ENCODE measurements at places on chromosomes 7 and 10. TPM values are rescaled to one million over a fixed set of nuclear protein-coding genes. Genes with fewer than 3 reads are reported as not detected.

- H3K36me3 ChIP-seq = no peaks in the 10 kb centered on the region
- no peak for DNase-seq
- H3K4me3 ChIP-seq = no peak overlapping the region
Observed at GRCh38 chr10:79185067-79185774, 116.5 kb downstream of the ZMIZ1 start.

DNA sequence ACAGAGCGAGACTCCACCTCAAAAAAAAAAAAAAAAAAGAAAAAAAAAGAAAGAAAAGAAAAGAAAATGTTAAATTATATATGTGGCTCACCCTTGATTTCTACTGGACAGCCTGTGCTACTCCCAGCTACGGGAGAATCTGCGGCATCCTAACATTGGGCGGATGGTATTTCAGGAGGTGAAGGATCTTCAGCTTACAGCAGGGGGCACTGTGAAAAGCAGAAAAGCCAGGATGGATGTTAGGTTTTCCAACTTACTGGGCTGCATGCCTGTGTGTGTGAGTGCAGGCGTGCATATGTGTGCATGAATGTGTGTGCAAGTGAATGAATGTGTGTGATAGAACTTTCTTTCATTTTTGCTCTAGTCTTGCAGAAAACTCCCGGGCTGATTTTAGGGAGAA lies 1066.5 kb downstream of the TYW1 start:
- H3K4me3 ChIP-seq = no peak overlapping the region
- H3K4me1 ChIP-seq = no peaks in the 10 kb centered on the region
- no peaks in the 10 kb centered on the region for H3K27me3 ChIP-seq
- H3K36me3 ChIP-seq = no peaks in the 10 kb centered on the region

DNA sequence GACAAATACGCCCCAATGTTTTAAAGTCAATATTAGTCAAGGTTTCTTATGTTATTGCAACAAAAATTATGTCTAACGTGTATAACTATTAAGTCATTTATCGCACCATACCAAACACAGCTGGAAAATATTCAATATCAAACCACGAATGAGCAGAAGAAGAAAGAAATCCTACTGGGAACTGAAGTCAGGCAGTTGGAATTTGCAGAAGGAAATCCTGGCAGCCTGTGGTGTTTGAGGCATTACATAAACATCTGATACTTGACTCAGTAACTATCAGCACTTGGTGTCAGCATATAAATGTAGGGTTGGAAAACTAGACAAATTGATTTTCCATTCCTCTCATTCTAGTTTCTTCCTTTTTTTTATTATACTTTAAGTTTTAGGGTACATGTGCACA lies 83.4 kb upstream of the NUPR2 start:
- H3K36me3 ChIP-seq = no peaks in the 10 kb centered on the region
- H3K4me1 ChIP-seq = no peaks in the 10 kb centered on the region
- DNase-seq = no peak

DNA sequence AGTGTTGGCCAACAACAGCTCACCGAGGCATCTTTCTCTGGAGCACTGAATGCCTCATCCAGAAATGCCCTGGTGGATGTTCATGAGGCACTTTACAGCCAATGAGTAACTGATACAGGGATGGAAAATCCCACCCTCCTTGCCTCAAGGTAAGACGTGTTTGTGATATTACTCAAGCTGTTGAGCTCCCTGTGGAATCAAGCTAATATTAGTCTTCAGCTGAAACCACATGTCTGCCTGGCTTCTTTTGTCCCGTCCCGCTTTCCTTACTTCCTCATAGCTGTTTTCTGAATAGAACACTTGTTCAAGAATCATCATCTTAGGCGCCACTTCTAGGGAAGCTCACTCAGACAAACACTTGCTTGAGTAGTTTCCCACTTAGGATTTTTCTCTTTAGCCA lies 422.4 kb downstream of the INHBA start:
- no peak overlapping the region for H3K4me3 ChIP-seq
- no peak for DNase-seq
- no peaks in the 10 kb centered on the region for H3K36me3 ChIP-seq
- no peaks in the 10 kb centered on the region for H3K27me3 ChIP-seq

C10orf143 gene
- total RNA-seq = 10.1 TPM

DNA sequence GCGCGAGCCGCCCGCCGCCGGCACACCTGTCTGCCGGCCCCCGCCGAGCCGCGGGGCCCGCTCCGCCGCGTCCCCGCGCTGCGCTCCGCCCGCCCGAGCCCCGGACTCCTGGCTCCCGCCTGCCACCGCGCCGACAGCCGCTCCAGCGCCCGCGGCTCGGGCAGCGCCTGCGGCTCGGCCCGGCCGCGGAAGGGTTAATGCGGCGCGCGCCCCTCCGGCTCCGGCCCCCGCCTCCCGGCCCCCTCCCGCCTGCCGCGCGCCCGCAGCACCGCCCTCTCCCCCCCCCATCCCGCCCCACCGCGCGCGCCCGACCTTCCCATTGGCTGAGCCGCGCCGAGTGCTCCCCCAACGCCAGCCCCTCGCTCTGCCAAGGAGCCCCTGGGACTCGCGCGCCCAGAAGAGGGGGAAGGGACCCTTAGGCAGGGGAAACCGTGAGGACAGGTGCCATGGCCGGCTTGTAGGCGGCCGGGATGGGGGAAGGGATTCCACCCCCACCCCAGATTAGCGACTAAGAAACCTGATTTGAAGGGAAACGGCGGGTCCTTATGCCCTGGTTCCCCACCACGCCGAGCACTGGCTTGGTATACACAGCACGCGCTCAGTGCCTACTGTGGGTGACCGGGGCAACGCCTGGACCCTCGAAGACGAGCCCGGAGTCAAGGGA lies at the start of gene KCNH2:
KCNH2 (minus strand) TSS at position 196 of the 664 bp plus-strand sequence. CDS start 408 bp downstream, outside the sequence.
- peaks cover 49% of the 10 kb centered on the region for H3K27me3 ChIP-seq
- H3K4me3 ChIP-seq = peak within 1 kb of the TSS; percentile 74
- H3K36me3 ChIP-seq = no peaks in the 10 kb centered on the region
- no peak within 1 kb of the TSS for H3K27ac ChIP-seq

ENTPD7 gene
- total RNA-seq = 6.2 TPM

LRRC18 gene
- total RNA-seq = not detected

GPR141 gene
- total RNA-seq = not detected

GRCh38 chr7:1679326-1679965 lies 9.4 kb downstream of the ELFN1 start:
- H3K36me3 ChIP-seq = peaks cover 5% of the 10 kb centered on the region
- DNase-seq = no peak
- no peak overlapping the region for H3K27ac ChIP-seq
- H3K27me3 ChIP-seq = peaks cover 21% of the 10 kb centered on the region

COL26A1 gene
- total RNA-seq = not detected

COL17A1 gene
- not detected for total RNA-seq

- no peak for DNase-seq
- H3K27me3 ChIP-seq = no peaks in the 10 kb centered on the region
Observed at GRCh38 chr10:67783606-67784294, 54.2 kb downstream of the DNAJC12 start.

- peaks cover 4% of the 10 kb centered on the region for H3K36me3 ChIP-seq
- H3K4me1 ChIP-seq = peaks cover 15% of the 10 kb centered on the region
- no peak overlapping the region for H3K27ac ChIP-seq
- no peak for DNase-seq
- no peak overlapping the region for H3K4me3 ChIP-seq
Observed at GRCh38 chr7:69932034-69932628, 333.9 kb downstream of the AUTS2 start.

DNA sequence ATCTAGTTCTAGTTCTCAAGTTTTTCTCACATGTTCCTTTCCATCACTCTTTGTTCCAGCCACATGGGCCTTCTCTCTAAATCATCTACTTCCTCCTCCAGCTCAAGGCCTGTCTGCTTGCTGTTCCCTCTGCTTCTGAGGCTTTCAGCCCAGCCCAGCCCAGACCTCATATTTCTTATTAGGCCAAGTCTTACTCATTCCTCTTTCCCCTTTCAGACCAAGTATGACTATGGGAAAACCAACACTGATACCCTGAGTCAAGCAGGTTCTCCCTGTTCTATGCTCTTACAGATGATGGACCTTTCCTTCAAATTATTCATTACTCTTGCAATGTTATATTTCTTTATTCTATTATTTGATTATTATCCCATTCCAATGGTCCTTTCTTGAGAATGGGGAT lies 80.3 kb upstream of the SEM1 start:
- no peaks in the 10 kb centered on the region for H3K4me1 ChIP-seq
- no peak overlapping the region for H3K4me3 ChIP-seq
- H3K36me3 ChIP-seq = no peaks in the 10 kb centered on the region
- no peak overlapping the region for H3K27ac ChIP-seq
- DNase-seq = no peak

SVOPL gene
- total RNA-seq = not detected

- H3K27ac ChIP-seq = no peak overlapping the region
- peaks cover 2% of the 10 kb centered on the region for H3K27me3 ChIP-seq
- H3K4me3 ChIP-seq = no peak overlapping the region
Observed at GRCh38 chr10:80945264-80945880, 407.7 kb downstream of the SH2D4B start.

GARS1 gene
- total RNA-seq = 214 TPM

DNA sequence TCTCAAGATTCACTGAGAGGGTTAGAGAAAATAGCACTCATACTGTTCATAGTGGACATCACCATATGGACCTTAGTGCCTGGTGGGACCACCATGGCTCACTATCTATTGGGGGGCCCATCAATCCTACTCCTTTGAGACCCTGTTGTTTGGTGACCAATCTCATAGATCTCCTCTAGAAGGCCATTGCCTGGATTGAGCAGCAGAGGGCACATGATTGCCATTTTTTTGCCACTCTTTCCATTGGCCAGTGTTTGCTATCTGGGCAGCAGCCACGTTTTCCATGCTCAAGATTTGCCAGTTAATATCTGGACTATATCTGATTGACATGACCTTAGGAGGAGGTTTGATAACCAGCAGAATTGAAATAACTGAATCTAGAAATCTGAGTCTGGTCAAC lies 244.5 kb downstream of the ITGB1 start:
- no peaks in the 10 kb centered on the region for H3K27me3 ChIP-seq
- no peak for DNase-seq
- H3K36me3 ChIP-seq = no peaks in the 10 kb centered on the region
- H3K4me3 ChIP-seq = no peak overlapping the region
- no peak overlapping the region for H3K27ac ChIP-seq

GRCh38 chr7:125465527-125465926 lies 535.9 kb upstream of the POT1 start:
- H3K27ac ChIP-seq = no peak overlapping the region
- H3K4me1 ChIP-seq = no peaks in the 10 kb centered on the region
- H3K27me3 ChIP-seq = no peaks in the 10 kb centered on the region
- no peaks in the 10 kb centered on the region for H3K36me3 ChIP-seq
- DNase-seq = no peak
- H3K4me3 ChIP-seq = no peak overlapping the region

- DNase-seq = no peak
- no peaks in the 10 kb centered on the region for H3K36me3 ChIP-seq
- no peak overlapping the region for H3K27ac ChIP-seq
Observed at GRCh38 chr10:43808136-43808535, 159.5 kb upstream of the ZNF32 start.

DNA sequence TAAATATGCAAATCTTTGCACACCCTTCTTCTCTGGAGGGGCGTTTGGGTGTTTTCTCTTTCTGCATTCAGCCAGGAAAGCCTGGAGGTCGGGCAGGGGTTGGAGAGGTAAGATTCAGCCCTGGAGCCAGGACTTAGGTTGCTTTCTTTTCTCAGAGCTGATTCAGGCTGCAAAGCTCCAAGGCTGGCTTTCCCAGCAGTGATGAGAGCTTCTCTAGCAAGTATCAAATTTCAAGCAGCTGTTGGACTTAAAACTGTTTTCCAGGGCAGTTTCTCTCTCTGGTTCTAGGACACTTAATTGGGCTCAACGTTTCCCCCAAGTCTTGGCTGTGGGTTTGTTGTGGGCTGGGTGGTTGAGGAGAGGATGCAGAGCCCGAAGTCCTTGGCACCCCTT lies 608 bp downstream of the AKR1B10 start:
- H3K4me1 ChIP-seq = no peaks in the 10 kb centered on the region
- H3K4me3 ChIP-seq = no peak overlapping the region
- H3K27ac ChIP-seq = no peak overlapping the region
- peaks cover 17% of the 10 kb centered on the region for H3K27me3 ChIP-seq
- DNase-seq = no peak
